ENCODE measurements at places on chromosomes 11 and 22.

GRCh38 chr11:6258571-6259081 lies 1.0 kb upstream of the CCKBR start:
- DNase-seq: no peak

GRCh38 chr11:91795139-91795887 lies 429.3 kb upstream of the FAT3 start:
- no peak for DNase-seq

DNA sequence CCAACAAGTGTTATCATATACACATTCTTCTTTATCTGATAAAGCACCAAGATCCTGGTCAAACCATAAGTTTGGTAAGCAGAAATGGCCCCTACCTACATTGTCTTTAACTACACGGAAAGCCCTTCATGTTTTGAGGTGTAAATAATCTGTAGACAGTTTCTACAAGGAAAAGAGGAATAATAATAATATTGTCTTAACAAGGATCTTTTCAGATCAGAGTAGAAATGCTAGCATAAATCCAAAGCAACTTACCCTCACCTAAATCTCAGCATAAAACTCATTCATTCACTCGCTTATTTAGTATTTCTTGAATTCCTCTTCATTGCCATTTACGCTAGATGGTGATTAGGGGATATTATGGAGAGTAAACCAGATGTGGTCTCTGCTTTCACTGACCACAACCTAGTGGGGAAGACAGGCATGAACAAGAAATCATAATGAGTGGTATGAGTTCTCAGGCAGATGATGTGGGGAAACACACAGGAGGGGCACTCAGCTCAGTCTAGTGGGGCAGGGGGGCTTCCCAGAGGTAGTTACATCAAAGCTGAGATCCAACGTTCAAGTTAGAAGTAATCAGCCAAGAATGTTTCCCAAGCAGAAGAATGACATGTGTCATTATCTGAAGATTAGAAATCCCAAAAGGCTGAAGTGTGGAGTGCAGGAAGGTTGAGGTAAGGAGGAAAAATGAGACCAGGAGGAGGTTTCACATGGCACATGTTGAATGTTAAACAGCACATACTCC lies 65.4 kb upstream of the ZC3H12C start:
- DNase-seq: no peak

DNA sequence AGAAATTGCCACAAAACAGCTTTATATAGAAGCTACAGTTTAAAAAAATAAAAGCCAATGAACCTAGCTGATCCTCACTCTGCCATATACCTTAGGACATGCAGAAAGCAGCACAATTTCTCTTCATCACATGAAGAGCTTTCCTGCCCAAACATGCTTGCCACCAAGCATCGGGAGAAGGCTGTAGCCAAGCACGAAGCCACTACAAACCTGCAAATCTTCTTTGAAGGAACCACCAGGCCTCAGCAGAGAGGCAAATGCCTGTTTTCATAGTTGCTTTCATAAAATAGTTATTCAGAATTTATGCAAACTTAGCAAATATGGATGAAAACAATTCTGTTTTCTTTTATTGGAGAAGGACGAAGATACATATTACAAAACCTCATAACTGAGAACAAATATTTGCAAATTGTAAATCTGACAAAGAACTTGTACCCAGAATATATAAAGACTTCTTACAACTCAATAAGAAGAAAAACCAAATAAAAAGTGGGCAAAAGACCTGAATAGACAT lies 100.3 kb downstream of the RBFOX2 start:
- DNase-seq: no peak

GRCh38 chr22:32588063-32588462 lies 113.5 kb downstream of the FBXO7 start:
- no peak for DNase-seq

- no peak for DNase-seq
Measured at GRCh38 chr11:83715927-83716535, 429.9 kb upstream of the CCDC90B start.

DNA sequence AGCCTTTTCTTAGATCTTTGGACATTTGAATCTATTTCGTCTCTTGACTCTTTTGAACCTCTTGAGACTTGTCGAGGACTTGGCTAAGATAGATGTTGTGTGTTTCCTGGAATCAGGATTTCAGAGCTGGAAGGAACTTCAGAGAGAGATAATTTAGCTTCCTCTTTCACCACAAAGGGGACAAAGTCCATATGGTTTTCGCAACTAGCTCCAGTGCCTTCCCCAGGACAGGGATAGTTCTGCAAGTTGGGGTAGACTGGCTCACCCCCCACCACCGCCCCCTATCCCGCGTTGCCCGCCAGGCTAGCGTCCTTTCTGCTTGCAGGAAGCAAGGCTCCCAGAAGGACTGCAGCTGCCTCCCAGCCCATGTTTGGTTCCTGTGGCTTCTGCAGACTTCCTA lies 75.7 kb upstream of the MYO18B start:
- no peak for DNase-seq

- no peak for DNase-seq
Measured at GRCh38 chr11:123674297-123674696, 19.9 kb upstream of the SCN3B start.

DNA sequence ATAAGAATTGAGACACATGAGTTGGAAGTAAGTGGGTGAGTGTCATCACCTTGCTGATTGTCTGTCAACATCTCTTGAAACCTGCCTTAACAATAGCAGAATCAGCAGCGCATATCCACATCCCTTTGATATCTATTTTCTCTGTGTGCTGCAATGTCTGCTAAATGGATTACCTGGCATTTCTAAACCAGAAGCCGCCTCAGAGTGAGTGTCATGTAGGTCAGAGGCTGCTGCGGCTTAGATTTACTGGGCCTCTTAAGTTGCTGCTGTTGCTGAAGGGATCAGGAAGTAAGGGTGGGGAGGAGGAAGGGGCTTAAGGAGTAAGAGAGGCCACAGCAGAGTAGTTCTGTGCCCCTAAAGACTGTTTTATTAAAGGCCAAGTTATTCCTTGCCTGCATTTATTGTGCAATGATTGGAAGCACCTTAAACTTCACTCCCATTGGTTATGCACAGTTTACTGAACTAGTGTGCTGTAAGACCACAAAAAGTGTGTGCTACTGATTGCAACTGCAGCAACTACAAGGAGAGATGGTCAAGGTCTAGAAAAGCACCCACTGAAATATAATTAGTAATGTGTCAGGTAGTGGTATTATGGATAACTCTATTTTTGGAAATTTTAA lies 29.8 kb upstream of the TMEM41B start:
- no peak for DNase-seq

GRCh38 chr22:27973846-27974245 lies 54.8 kb upstream of the PITPNB start:
- DNase-seq: no peak

- DNase-seq: peak; percentile 86
Measured at GRCh38 chr11:9565822-9566560, 7.5 kb upstream of the WEE1 start.

DNA sequence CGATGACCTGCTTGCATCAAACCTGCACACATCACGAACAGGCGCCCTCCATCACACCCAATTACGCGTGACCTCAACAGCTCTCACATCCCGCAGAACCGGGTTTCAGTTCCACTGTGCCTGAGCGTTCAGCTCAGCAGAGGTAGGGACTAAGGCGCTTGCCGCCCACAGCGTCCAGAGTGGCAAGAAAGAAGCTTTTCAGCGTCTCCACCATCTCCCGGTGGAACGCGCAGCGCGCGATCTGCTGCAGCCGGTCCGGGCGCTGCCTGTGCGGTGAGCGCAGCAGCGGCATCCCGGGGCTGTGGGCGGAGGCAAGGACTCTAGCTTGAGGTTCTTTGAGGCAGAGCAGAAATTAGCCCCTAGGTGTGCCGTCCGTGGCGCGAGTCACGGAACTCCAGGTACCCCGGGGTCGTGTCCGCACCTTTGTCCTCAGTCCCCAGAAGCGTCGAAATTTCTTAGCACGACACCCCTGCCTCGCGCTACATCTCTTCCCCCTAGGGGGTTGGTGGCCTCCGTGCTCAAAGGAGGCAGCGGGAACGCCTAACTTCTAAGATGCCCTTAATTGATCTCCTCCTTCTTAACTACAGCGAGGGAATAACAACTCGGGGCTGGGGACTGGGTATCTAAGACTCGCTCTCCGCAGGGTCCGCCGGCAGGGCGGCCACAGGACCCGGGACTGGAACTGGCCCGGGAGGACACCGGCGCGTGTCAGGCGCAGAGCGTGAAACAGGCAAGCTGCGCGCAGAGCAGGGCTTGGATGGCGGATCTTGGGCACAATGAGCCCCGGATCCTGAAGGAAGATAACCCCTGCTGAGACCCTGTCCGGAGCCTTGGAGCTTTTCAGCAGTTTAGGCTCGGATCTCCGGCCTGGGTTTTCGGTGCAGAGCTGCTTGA lies 1.7 kb upstream of the CALCA start:
- DNase-seq: no peak

DNA sequence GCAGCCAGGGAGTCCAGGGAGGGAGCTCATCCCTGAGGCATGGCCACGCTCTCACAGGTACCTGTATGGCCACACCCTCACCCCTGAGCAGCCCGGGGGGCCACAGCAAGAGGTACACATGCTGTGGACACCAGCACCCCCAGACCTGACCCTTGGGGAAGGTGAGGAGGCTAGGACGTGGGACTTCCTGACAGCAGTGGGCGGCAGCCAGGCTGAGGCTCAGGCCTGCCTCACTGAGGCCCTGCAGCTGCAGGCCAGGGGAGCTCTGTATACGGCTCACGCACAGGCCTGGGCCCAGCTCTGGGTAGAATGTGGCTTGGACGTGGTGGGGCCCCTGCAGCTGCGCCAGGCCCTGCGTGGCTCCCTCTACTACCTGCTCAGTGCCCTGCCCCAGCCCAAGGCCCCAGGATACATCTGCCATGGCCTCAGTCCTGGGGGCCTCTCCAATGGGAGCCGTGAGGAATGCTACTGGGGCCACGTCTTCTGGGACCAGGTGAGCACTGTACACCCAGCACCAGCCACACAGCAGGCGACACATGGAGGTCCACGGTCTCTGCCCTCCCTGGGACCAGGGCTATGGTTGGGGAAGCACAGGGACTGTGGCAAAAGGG lies 1.8 kb downstream of the PGGHG start:
- DNase-seq: no peak

DNA sequence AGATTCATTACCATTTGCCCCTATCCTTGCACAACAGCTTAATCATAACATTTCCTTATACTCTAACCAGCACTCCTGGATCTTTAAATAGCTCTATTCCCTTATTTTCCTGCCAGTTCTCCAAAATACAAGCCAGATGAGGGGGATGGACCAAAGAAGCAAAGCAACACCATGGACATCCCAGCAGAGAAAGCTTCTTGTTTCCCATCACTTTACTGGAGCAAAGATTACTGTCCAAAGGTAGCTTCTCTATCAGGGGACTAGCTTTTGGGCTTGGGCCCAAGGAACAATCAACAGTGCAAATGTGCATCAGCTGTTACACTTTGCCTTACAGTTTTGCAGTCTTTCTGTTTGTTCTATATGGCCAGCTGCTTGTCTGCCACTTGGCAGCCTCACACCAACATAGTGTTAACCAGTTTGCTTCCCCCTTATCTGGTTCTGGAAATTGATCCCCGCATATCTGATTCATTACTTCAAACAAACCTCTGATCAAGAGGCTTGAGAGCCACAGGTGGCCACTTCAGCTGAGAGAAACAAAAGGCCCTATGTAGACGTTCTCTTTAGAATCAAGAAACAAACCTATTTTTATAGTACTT lies 814.3 kb downstream of the METTL15 start:
- no peak for DNase-seq

- DNase-seq: no peak
Measured at GRCh38 chr11:32429477-32429876, 5.9 kb downstream of the WT1 start.

- no peak for DNase-seq
Measured at GRCh38 chr11:117410238-117410637, 82.6 kb downstream of the CEP164 start.

- no peak for DNase-seq
Measured at GRCh38 chr11:92300876-92301275, 76.3 kb downstream of the FAT3 start.

DNA sequence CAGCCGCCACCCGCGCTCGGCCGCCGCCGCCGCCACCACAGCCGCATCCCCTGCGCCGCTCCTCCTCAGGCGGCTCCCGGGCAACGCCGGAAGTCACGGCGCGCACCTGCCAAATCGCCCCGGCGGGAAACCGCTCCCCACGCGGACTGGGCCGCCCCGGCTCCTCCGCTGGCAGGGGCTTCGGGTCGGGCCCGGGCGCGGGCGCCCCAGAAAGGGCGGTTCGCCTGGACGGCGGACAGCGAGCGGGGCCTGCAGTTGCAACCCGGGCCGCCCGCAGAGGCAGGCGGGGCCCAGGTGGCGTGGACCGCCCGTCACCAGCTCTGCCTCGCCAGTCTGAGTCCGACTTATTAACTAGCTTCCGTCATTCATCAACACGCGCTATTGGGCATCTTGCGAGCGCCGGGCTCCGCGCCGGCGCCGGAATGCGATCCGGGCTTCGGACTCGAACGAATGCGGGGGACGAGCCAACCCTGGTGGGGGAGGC lies at the start of gene HIRA:
Gene HIRA (minus strand): TSS at position 85 of the 484 bp plus-strand sequence. CDS start 257 bp downstream, outside the sequence.
- DNase-seq: peak; percentile 86

- no peak for DNase-seq
Measured at GRCh38 chr11:1224491-1225385, 1.9 kb downstream of the MUC5B start.

Data from AG08396 (cell line).